ENCODE measurements at places on chromosomes 6 and 20.

- DNase-seq, result no peak
Measured at GRCh38 chr6:12844284-12845223, 128.0 kb downstream of the PHACTR1 start.

- no peak for DNase-seq
Measured at GRCh38 chr20:49340161-49340966, 62.5 kb upstream of the ZNFX1 start.

DNA sequence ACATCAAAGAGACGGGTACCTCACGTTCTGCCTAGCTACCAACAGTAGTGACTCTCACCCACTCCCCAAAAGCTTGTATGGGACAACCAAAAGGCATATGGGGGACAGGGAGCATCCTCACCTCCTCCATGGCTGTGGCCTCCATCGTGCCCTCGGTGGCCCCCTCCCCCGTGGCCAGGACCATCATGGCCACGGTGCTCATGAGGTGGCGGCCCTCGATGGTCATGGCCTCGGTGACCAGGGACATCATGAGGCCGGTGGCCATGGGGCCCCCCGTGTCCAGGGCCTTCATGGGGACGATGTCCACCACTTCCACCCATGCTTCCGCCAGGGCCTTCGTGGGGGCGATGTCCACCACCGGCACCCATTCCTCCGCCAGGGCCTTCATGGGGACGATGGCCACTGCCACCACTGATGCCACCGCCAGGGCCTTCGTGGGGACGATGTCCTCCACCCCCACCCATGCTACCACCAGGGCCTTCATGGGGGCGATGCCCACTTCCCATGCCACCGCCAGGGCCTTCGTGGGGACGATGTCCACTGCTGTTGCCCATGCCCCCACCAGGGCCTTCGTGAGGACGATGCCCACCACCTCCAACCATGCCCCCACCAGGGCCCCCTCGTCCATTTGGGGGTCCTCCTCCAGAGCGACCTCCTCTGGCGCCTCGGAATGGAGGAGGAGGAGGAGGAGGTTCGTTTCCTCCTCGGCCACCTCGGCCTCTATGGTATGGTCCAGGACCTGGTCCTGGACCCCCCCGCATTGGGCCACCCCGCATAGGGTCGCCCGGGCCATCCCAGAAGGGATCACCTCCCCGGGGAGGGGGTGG, 15.0 kb downstream of the PPP1R10 start:
- no peak for DNase-seq

DNA sequence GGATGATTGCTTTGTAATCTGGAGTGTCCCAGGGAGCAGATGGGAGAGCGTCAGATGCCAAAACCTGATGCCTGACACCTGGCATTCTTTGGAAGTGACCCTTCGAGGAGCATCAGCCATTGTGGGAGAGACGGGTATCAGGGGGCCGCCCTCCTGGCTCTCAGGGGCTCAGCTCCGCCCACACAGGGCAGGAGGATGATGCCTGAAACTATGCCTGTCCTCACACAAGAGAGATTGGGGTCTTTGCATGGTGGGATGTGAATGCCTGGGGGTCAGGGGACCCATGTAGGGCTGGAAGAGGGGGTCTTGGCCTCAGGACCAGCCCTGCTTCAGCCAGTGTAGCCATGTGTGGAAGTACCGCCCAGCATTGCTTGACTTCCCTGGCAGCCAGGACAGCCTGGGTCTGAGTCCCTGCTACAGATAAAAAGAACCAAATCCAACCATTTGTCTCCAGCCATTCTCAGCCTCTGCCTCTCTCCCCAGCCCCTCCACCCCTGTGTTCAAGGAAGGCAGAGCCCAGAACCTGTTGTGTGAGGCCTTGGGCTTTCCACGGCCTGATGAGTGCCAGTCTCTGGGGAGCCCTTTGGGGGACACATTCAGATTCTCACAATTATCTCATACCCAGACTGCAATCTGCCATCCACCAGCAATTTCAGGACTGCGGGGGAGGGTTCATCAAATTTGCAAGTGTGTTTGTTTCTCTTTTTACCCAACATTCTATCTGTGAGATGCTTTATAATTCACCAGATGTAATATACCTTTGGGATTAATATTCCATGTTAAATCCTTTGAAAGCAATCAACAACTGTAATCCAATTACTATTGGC, 371.2 kb downstream of the PREX1 start:
- no peak for DNase-seq

DNA sequence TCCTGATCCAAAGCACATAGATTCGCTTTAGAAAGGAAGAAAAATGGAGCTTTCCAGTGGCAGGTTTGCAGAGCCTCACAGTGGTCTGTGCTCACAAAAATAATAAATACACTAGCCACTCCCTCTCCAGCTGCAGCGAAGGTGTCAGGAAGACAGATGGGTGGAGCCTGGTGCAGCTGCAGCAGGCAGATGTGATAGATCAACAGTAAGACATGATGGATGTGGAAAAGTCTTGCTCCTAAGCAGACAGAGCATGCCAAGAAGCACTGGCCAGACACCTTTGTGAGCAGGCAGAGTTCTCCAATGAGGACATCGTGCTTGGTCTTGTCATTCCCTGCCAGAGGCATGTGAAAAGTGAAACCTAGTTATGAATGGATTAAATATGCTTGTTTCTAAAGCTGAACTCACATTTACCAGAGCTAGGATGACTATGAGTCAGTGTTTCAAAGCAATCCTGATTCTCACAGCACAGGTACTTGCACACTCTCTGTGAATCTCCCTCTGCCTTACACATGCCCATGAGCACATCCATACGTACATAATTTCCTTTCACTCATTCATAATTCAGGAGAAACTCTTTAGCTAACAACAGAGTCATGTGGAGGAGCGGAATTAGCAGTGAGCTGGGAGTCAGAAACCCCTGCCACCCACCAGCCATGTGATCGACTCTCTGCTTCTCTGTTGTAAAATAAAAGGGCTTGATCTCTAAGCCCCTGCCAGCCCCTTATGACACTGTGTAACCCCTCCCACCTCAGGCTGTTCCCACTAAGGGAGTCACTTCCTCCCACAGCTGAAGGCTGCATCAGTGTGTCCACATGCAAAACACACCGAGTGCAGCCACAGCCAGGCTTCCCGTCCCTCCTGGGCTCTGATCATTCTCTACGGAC, 111.2 kb downstream of the SCML4 start:
- DNase-seq, result peak; percentile 58

DNA sequence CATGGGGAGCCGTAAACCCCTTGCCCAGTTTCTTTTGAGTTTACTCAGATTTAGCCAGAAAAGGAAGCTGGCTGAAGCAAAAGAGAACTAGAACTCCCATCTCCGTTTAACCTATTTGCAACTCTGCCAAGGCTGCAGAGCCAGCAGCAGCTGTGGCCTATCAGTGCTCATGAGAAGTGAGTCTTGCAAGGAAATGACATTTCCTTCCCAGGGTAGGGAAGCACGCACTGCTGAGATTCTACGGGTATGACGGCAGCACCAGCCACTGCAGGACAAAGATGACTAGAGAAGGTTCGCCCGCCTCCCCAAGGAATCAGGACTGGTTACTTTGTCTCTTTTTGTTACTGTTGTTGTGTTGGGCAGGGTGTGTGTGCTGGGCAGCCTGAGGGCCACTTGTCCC, 47.6 kb downstream of the PPP1R3G start:
- no peak for DNase-seq

GRCh38 chr6:151276112-151276740, 36.5 kb downstream of the AKAP12 start:
- no peak for DNase-seq

GRCh38 chr6:119079283-119079809, 882 bp upstream of the FAM184A start:
- no peak for DNase-seq

DNA sequence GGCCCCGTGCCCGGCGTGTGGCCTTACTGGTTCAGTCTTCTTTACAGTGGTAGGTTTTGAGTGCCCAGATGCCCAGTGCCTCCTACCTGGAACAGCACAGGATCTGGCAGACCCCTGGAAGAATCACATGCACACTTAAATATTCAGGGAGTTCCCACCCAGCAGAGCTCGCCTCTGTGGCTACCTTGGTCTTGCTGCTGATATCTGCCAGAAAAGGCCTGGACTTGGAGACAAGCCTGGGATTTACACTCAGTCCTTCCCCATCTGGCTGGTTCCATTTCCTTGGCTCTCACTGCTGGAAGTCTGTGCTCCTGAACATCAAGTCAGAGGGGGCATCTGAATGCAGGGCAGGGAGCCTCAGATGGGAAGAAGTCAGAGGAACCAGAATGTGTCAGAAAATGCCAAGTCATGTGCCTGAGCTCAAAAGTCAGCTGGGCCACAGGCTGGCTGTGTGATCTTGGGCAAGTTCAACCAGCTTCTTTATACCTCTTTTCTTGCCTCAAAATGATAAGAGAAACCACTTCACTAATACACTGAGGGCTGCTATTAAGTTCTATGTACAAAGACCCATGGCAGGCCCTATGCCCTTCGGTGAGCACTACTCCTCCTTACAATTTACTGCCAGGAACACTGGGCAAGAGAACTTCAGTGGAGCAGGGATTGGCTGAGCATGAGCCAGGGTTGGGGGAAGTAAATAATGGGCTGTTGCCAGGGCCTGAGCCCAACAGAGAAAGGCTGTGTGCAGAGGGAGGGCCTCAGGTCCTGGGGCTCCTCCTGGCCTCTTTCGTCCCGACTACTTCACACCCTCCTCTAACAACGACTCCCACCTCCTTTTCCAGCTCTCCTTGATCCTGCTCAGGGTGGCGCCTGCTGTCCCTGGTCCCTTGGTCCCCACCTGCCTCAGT, 158.1 kb upstream of the PROKR2 start:
- DNase-seq, result no peak

GRCh38 chr6:38789256-38789655, 74.1 kb downstream of the DNAH8 start:
- no peak for DNase-seq

DNA sequence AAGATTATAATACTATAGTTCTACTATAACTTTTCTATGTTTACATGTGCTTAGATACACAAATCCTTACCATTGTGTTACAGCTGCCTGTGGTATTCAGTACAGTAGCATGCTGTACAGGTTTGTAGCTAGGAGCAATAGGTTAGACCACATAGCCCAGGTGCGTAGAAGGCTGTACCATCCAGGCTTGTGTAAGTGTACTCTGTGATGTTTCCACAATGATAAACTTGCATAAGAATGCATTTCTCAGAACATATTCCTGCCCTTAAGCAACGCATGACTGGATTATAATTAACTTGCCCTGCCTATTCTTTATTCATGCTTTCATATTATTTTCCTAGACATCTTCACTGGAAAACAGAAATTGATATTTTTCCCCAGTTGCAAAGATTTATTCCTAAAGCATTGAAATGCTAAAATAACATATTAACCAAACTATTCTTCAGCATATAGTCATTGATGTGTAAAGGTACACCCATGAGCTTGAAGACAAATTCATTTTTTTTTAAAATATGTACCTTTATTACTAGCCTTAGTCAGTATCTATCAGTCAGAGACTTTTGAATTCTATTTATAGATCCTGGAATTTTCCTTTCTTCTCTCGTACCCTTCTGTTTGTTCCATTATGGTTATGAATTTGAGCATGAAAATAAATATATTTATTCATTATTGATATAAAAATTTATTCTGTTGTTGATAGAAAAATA, 7.2 kb upstream of the CTAGE9 start:
- DNase-seq, result no peak

Data from activated naive CD4-positive, alpha-beta T cell treated with anti-CD3 and anti-CD28 coated beads, Interleukin-2, amount 50 U/mL, for 16 hours (primary cell).